ENCODE measurements at places on chromosomes 12 and 14.

DNA sequence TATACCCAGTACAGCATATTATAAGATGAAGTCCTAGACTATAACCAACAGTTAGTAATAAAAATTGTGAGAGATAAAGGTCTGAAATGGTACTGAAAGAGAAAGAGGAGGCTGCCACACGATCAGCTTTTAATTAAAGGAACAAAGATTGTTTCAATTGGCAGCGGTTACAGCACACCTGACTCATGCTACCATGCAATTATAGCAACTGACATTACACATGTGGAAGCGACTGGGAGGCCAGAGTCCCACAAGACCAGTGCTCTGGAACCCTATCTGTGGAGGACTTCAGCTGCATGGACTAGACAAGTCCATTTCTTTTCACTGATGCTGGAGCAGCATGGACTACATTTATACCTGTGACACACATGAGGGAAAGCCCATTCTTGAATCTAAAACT is 55.2 kb downstream of the SEL1L start:
- DNase-seq, result no peak

DNA sequence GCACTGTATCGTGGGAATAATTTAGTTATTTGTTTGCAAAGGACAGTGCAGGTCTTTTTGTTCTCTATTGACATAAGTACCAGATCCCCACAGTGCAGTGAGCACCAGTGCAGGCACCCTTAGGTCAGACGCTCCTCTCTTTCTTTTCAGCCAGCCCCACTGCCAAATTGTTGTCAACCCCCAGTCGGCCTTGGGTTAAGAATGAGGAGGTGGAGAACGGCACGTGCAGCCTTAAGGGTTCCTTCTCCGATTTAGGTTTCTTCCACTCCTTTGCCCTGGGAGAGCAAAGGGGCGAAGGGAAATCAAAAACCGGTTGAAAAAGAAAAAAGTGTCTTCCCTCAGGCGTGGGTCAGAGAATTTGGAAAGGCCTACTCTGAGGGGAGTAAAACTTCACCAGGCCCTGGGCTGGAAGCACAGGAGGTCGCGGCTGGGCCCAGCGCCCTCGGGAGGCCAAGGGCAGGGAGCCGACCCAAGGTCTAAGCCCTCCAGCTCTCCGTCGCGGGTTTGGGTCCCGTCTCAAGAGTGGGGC is 4.3 kb downstream of the PAX9 start:
- DNase-seq, result no peak

DNA sequence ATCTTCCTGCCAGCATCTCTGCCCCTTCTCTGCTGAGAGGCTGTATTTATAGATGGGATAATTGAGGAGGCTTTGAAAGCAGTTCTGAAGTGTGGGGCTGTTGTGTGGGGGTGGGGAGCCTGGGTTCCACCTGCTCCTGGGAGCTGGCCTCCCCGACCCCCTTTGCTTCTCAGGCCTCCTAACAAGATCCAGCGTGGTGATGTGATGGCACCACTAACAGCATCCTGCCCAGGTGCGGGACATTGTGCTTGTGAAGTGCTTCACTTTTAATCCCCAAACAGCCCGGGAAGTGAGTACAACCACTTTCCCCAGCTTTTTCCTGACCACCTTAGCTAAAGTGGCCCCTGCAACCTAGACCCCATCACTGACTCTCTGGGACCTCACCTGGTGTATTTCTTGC is 95.1 kb upstream of the NRXN3 start:
- DNase-seq, result no peak

DNA sequence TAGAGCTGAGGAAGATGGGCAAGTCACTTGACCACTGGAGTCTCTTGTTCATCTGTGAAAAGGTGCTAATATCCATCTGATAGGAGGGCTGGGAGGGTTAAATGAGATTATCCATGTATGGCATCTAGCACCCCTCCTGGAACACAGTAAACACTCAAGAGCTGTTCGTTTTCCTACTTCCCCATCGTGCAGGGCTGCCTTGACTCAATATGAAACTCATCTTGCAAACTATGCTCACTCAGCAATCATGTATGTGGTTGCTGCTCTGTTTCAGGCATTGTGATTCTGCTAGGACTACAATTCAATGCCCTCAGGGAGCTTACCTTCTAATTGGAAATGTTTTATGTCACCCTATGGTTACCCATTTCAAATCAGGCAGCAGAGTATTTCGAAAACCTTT is 395.6 kb downstream of the BCAT1 start:
- no peak for DNase-seq

DNA sequence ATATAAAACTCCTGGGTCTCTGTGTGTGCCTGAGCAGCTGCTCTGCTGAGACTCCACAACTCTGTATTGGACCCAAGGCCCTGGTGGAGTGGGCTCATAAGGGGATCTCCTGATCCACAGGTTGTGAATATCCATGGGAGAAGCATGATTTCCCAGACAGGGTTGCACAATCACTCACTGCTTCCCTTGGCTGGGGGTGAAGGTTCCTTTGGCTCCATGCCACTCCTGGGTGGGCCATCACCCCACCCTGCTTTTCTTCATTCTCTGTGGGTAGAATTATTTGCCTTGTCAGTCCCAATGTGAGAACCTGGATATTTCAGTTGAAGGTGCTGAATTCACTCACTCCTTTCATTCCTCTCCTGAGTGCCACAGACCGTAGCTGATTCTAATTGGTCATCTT is 205.2 kb upstream of the TMEM260 start:
- DNase-seq, result no peak

DNA sequence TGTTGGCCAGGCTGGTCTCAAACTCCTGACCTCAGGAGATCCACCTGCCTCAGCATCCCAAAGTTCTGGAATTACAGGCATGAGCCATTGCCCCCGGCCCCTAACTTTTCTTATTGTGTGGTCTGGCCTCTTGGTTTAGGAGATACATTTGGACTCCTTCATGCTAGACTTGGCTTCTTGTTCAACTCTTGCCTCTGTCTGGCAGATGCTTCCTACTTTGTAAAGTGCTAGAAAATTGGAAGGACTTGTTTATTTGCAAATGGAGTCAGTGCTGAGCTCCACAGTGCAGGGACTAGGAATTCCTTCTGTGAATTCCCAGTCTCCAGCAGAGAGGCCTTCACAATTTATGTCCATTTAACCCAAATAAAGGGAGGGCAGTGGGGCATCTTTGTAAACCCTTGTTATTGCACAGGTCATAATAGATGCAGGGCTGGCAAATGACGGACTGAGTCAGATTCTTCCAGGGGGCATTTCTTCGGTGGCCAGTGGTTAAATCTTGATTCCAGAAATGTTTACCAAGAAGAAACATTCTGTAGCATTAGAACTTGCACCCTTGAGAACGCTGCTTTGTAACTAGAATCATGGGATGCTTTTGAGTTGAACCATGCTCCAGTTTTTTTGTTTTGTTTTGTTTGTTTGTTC is 73.8 kb upstream of the TBX3 start:
- DNase-seq, result no peak

DNA sequence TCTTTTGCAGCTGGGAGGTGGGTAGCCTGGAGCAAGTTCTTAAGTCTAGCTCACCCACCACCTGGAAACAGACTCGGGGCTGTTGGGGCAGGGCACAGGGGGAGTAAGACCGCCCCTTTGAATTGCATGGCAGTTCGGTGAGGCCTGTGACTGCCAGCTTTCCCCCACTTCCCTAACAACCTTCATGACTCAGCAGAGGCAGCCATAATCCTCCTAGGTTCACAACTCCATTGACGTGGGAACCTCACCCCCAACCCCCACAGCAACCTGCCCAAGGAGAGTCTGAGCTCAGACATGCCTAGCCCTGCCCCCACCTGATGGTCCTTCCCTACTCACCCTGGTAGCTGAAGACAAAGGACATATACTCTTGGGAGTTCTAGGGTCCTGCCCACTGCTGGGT is 87.4 kb downstream of the NELL2 start:
- DNase-seq, result no peak

DNA sequence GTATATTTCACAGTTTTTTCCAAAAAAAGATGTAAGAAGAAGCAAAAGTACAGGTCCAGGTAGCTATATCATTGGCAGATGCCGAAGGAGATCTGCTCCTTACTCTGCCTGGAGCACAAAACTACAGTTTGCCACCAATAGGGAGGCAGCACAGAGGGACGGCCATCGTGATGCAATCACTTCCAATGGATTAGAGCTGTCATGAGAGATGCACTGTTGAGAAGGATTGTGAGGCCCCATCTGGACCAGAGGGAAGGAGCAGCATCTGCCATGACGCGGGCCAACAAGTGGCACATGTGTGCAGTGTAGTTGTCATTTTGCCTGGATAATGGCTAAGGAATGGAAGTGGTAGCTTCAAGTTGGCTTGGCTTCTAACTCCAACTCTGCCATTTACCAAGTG is 318.8 kb upstream of the FKBP4 start:
- no peak for DNase-seq

DNA sequence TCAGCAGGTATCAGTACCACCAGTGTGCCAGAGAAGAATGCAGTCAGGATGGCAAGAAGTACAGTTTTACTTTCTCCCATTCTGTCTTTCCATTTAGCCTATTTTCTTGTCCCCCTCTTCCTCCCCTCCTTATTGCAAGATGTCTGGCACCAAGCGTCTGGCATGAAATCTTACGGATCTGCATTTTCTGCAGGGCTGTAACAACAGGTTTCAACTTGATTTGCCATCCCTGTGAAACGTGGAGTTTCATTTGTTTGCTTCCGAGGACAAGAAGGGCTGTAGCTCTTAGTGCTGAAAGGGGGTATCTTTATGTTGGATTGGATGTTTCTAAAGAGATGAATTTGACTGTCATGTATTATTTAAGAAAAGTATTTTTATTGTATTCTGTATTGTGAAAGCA is 1110.6 kb downstream of the BCL11B start:
- DNase-seq, result no peak

GRCh38 chr12:93614917-93615596 is 42.6 kb downstream of the SOCS2 start:
- no peak for DNase-seq

- DNase-seq, result no peak
Observed at GRCh38 chr14:67263499-67264149, 22.4 kb downstream of the PALS1 start.

GRCh38 chr12:116604951-116605641 is 45.9 kb downstream of the MAP1LC3B2 start:
- DNase-seq, result no peak

- no peak for DNase-seq
Observed at GRCh38 chr14:104588066-104588857, 8.7 kb downstream of the C14orf180 start.
